ENCODE measurements at places on chromosomes 2 and 18.

- DNase-seq: no peak
Measured at GRCh38 chr2:181563101-181563692, 93.7 kb downstream of the CERKL start.

DNA sequence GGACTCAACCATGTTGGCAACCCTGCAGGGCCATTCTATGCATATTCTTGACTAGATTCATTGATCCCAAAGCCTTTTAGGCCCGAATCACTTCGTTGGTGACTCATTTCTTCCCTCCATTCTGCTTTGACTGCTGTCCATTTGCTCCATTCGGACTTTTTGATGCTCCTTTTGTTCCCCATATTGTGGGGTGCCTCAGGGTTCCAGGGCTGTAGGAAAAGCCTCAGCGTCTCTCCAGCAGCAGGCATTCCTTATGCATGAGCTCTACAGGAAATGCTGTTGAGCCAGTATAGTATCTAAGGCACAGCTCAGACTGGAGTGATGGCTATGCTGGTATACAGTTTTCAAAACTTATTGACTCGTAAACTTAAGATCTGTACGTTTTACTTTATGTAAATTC lies 292.6 kb downstream of the PRKCE start:
- DNase-seq: peak; percentile 80

DNA sequence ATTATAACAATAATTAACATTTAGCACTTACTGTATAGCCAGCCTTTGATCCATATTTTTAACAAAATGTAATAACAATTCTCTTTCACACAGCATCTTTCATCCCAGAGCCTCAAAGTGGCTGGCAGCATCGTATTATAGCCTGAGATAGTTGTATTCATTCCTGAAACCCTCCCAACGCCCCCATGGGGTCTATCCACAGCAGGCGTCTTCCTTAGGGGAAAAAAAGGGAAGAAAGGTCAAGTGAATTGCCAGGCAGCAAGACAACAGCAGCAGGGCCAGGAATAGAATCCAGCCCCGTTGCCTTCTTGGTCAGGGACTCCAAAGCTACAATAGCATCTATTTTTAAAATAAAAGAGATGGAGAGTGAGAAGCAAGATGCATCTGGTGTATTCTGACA lies 424.4 kb upstream of the ID2 start:
- DNase-seq: no peak

GRCh38 chr18:9113468-9114149 lies 11.1 kb downstream of the NDUFV2 start:
- no peak for DNase-seq

GRCh38 chr2:173462892-173463840 lies 108.5 kb downstream of the CDCA7 start:
- DNase-seq: no peak

- no peak for DNase-seq
Measured at GRCh38 chr2:58435246-58435645, 194.1 kb upstream of the FANCL start.

- DNase-seq: no peak
Measured at GRCh38 chr2:230931556-230932231, 6.7 kb upstream of the GPR55 start.

- DNase-seq: no peak
Measured at GRCh38 chr2:23588508-23589201, 203.7 kb downstream of the KLHL29 start.

- peak; percentile 34 for DNase-seq
Measured at GRCh38 chr2:38526195-38526594, 76.5 kb downstream of the HNRNPLL start.

DNA sequence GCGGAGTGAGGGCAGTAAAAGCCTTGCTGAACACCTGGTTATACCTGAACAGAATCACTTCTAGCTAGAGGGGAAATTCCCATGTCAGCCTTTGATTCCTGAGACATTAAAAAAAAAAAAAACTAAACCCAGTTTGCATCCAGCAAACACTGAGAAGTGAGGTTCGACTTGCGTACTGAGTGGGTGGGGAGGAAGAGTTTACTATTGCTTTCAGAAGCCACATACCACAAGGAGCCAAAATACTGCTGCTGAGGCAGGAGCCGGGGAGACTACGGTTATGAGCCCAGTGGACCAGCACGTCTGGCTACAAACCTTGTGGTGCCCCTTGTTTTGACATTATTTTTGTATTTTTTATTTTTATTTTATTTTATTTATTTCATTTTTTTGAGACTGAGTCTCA lies 2.7 kb downstream of the COLEC11 start:
- DNase-seq: no peak

DNA sequence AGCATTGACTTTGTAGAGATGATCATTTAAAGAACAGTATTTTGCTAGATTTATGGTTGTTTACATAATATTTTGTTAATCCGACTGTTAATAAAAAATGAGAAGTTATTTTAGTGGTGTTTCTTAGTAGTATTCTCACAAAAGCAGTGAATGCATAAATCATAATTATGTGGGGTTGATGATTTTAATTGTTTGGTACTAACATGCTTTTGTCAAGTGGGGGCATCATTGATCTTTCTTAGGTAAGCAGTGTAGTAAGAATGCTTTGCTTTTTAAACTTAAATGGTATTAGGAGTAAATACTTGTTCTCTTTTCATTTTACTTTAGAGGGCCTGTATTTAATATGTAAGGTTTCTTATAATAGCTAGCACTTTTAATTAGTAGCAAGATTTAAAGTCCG lies 109.2 kb upstream of the OTX1 start:
- DNase-seq: no peak

DNA sequence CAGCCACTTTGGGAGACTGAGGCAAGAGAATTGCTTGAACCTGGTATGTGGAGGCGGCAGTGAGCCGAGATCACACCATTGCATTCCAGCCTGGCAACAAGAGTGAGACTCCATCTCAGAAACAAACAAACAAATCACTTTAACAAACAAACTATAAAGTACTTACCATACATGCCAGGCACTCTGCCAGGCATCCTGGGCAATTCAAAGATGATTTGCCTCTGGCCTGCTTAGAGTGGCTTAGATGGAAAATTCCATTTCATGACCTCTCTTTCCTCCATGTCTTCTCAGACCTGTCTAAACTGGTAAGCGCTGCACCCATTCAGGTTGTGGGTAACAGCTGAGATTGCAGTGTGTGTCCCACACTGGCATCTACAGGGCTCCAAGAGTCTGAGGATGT lies 273.2 kb downstream of the BCL2 start:
- DNase-seq: no peak

DNA sequence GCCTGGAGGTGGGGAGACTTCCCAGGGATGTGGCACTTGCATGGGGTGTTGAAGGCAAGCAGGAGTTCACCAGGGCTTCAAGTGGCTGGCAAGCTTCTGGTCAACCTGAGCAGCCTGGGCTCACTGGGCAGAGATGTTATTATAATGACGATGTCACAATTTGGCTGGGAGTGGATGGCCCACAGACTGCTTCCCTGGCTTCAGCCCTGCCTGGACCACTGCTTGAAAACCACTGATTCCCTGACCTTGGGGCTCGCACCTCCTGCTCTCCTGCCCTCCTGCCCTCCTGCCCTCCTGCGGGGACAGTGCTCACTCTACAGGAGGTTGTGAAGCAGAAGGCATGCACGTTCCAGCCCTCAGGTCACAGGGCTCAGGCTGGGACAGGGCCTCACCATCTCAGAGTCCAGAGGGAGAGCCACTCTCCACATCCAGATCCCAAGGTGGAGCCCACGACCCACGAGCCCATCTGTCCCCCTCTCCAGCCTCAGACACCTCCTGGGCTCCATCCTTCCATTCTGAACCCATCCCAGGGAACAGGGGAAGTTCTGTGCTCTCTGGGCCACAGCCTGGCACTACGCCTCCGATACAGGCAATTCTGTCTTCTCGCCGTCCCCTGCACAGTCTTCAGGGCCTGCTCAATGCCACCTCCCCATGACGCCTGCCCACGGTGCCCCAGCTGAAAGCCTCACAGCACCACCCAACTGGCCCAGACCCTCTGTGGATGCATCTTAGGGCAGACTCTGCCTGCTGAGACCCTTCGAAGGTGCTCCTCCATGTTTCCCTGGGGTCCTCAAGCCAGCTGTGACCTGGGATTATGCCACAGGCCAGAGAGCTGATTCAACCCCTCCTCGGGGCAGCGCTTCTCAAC lies 241.6 kb upstream of the RAB6C start:
- DNase-seq: no peak

DNA sequence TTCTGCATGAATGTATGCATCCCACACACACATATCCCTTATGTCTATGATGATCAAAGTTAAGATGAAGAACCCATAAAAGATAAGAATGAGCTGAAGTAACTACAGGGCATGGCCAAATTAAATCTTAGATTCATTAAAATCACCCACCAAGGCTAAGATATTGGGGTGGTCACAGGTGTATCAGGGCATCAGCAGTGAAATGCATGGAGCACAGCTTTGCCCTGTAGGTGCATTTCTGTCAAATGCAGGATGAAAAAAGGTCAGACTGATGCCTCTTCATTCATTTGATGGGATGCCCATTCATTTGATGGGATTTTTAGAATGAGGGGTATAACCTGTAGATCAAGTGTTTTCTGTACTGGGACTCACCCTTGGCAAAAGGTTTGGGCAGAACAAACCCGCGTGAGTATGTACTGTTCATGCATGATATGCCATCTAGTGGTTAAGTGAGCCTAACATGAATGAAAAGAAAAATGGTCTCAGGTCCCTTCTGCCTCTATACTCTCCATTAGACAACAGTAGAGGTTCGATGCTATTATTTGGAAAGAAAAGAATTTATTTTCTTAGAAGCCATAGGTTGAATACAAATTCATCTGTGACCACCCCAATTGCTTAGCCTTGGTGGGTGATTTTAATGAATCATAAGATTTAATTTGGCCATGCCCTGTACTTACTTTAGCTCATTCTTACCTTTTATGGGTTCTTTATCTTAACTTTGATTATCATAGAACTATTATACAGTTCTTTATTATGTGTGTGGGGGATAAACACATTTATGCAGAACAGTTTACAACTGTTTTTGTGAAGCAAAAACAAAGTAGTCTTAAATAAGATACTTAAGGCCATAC lies 43.2 kb upstream of the NOSTRIN start:
- DNase-seq: peak; percentile 50

GRCh38 chr2:98037666-98038336 lies 42.1 kb upstream of the TMEM131 start:
- DNase-seq: no peak

DNA sequence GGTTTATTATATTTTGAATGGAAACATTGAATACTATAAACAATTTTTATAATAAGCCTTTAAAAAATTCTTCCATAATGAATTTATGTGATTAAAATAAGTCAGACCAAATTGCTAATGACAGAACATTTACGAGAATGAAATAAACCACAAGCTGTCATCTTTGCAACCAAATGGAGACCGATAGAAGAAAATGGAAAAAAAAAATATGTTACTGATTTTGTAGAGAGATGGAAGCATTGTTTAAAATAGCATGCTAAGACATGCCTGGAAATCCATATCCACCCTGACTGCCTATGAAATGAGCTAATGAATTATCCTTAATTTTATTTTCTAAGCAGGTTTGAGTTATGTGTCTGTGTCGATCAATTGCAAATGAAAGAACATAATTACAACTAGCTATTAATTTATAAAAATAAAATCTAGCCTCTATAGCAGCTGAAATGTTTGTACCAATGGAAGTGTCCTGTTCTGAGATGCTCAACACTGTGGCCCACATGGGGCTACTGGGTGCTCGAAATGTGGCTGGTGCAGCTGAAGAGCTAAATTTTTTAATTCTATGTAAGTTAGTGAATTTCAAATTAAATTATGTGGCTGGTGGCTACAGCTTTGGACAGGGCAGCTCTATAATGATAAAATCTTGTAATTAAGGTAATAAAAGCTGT lies 832.8 kb downstream of the RNF144A start:
- no peak for DNase-seq

DNA sequence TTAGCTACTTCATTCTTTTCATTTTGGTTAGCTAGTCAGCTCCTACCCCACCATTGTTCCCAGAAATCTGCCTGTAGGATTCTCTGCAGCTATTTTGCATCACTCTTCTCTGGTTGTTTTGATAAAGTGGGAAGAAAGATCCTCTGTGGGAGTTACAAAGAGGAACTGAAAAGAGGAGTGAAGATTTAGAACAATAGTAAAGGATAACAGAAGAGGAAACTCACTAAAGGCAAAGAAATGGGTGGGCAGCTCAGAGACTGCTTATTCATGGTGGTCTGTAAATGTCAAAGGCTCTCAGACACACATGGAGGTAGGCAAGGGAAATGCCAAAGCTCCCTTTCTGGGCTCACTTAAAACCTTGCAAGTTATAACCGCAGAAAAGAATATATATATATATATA lies 17.2 kb upstream of the CD207 start:
- DNase-seq: no peak

GRCh38 chr2:106157416-106157815 lies 36.7 kb downstream of the UXS1 start:
- no peak for DNase-seq

DNA sequence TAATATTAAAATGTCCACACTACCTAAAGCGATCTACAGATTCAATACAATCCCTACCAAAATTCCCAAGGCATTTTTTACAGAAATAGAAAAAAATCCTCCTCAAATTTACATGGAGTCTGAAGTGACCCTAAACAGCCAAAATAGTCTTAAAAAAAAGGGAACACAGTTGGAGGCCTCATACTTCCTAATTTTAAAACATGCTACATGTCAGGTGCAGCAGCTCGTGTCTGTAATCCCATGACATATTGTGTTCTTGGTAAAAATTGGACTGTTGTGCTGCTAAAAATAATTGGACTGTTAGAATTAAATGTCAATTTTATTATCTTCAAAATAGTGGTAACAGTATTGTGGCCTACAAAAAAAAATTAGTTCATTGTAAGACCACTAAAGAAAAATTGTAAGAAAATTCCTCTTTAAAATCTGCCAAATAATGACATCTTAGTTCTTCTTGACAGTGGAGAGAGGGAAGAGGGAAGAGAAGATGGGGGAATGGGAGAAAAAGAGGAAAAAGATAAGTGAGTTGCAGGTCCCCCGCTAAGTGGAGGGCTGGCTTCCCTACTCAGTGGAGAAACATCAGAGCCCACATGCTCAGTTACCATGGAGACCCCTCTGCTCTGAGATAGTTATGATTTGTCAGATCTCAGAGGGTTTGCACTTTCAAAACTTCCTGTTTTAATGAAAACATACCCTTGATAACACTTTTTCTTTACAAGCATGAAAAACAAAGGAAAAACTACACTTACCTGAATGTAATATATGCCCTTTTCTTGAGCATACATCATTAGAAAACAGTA lies 46.5 kb downstream of the UNC50 start:
- DNase-seq: no peak

GRCh38 chr18:58394046-58394445 lies 234.8 kb downstream of the ALPK2 start:
- DNase-seq: peak; percentile 19

DNA sequence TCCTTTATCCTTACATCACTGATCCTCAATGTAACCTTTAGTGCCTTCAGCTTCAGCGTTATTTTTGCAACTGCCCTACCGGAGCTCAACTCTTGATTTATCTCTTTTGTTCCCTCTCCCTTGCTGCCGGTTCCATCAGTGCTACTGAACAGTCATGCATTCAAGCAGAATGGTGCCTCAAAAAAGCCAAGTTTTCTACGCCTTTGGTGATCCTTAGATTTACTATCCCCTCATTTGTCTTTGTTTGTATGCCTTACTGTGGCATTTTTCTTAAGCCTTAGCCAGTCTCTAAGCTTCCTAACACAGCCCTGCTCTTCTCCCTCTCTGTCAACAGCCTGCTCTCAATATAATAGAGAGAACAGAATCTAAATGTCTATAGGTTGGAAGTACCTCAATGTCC lies 847.7 kb downstream of the CPS1 start:
- DNase-seq: no peak

GRCh38 chr2:108607706-108608301 lies 73.5 kb downstream of the LIMS1 start:
- peak; percentile 52 for DNase-seq

All from fibroblast of skin of back (primary cell).